T-cell (primary cell): ENCODE measurements at places on chromosomes 3 and 15.

- DNase-seq, result no peak
These were observed 15.3 kb upstream of the STRIT1 start for GRCh38 chr3:155308831-155309230.

- DNase-seq, result no peak
These were observed 557.5 kb upstream of the GOLIM4 start for GRCh38 chr3:168653255-168653654.

DNA sequence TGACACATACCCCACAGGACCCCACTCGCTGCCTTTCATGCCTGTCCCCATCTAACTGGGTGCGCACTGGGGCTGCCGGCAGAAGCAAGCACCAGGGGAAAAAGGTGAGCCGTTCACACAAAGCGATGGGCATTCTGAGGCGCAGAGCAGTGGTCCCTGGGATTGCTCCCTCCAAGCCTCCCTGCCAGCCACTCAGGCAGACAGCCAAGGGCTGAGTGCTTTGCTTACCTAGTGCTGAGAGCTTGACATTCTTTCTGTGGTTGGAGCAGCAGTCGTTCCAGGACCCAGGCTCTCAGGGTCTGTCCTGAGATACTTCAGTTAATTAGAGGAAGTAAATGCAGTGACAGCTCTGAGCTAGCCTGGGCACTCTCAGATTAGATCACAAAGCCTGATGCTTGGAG is 5.7 kb downstream of the ESYT3 start:
- DNase-seq, result no peak

DNA sequence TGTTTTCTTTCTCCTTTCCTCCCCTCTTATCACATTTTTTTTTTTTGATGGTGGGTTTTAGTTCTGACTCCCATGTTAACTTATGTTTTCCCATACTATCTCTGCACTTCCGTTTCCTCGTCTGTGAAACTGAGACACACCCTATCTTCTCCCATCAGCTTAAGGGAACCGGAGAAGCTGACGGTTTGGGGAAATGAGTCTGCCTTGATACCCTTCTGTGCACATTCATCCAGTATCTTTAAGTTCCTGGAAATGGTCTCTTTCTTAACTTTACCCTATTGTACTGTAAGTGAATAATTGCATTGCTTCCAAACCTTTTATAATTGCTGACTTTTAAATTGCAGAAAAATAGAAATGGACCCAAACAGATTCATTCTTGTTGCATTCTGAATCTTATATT is 26.2 kb upstream of the CFAP161 start:
- no peak for DNase-seq

DNA sequence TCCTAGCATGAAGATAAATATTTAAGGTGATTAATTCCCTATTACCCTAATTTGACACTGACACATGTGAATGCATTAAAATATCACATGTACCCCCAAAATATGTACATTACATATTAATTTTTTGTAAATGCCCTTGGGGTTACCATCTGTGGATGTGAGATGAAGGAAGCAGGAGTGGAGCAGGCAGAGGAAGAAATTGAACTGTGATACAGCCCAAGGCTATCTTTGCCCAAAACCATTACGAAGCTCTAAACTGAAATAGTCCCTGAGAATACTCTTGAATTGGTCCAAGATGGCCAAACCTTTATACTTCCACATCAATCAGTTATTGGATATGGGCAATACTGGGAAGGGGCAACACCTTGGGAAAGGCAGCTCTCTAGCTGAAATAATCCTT is 105.0 kb downstream of the CLASP2 start:
- DNase-seq, result no peak

- no peak for DNase-seq
These were observed 707.0 kb downstream of the ROBO2 start for GRCh38 chr3:77746892-77747291.

GRCh38 chr3:49992326-49992725 is 52.4 kb downstream of the RBM6 start:
- DNase-seq, result no peak

GRCh38 chr3:126372413-126373145 is 15.4 kb upstream of the KLF15 start:
- DNase-seq, result no peak

GRCh38 chr3:97863775-97864174 is 42.0 kb downstream of the CRYBG3 start:
- DNase-seq, result no peak

GRCh38 chr3:78495301-78495700 is 1272.5 kb downstream of the ROBO1 start:
- DNase-seq, result no peak
